CD4-positive, alpha-beta T cell treated with Interleukin-15 for 1 hour (primary cell): ENCODE measurements at places on chromosomes 13 and 19.
A peak's percentile ranks its signal among the peaks of the same experiment; 100 is the strongest.

GRCh38 chr13:99974296-99974938 is 2.9 kb upstream of the ZIC5 start:
- DNase-seq = no peak

GRCh38 chr13:97574926-97575325 is 141.0 kb downstream of the RAP2A start:
- DNase-seq = no peak

DNA sequence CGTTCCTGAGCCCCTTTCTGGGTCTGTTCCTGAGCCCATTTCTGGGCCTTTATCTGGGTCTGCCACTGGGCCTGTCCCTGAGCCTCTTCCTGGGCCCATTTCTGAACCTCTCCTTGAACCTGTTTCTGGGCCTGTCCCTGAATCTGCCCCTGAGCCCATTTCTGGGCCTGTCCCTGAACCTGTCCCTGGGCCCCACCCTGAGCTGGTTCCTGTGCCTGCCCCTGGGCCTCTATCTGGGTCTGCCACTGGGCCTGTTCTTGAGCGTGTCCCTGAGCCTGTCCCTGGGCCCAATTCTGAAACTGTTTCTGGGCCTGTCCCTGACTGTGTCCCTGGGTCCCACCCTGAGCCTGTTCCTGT is 40.4 kb upstream of the GRTP1 start:
- DNase-seq = no peak

DNA sequence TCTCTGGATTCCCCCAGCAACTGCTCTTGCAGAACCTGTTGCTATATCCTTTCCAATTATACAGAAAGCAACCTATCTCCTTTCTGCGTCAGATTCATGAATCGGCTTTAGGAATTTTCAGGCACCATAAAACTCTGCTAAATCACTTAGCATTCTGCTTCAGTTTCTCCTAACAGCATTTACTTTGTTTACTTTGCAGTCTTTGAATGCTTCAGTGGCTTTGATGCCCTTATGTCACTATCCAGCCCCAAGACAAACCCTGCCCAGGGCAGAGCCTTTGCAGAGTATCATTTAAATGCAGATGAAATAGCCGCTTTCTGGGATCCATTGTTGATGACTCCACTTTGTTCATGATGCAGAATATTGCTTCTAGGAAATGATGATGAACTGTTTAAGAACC is 43.1 kb downstream of the SLITRK1 start:
- no peak for DNase-seq

DNA sequence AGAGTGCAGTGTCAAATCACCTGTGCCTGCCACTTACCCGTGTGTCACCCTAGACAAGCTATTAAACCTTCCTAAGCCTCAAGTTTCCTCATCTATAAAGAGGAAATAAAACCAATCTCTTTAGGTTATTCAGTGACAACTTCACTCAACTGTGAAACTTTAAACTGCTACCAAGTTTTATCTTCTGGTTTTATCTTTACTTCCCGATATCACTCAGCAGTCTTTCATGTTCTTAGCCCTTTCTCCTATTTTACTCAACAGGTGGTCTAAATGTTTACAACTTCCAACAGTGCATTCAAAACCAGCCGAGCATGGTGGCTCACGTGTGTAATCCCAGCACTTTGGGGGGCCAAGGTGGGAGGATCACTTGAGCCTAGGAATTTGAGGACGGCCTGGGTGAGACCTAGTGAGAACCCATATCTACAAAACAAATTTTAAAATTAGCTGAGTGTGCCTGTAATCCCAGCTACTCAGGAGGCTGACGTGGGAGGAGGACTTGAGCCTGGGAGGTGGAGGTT is 59.6 kb downstream of the GPALPP1 start:
- DNase-seq = no peak

DNA sequence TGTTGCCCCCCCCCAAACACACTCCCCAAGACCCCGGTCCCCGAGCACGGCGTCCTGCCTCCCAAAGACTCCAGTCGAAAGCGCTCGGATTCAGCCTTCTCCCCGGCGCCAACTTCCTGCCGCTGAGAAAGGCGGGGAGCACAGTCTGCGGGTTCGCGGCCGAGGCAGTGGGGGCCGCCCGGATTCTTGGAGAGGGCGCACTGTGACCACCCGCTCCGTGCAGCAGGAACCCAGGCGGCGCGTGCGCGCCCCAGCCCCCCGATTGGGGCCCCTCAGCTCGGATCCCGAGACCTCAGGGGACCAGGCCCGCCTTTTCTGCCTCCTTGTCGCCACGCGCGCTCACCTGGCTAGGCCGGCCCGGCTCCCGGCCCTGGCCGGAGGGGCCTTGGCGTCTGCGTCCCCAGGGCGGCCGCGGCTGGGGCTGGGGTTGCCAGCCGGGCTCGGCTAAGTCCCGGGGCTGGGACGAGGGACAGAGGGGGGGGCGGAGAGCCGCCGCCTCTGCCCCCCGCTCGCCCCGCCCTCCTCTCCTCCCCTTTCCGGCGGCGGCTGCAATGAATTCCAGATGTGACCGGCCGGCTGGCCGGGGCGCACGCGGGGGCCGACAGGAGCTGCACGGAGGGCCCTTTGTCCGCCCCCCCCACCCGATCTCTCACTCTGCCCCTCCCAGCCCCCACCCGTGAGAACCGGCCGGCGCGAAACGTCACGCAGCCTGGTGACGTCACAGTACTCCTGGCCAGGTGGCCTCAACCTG is at the start of gene S1PR2:
TSS of gene S1PR2 (minus strand) at position 471 of the 751 bp plus-strand sequence. CDS start 6,426 bp downstream, outside the sequence.
- DNase-seq = peak; percentile 86

DNA sequence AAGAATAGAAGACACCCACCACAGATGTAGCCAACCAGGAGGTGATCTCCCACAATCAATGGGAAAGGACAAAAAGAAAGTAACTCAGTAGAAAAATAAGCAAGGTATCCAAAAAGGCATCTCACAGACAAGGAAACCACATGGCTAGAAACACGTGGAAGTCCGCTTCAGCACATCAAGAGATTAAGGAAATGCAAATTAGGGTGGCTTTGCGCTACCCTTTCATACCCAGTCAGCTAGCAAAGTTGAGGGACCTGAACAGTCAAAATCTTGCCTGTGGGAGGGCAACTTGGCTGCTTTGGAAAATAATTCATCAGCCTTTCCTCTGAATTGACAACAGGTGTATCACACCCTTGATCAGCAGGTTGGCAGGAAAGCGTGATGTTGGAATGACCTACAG is 11.6 kb upstream of the UQCR11 start:
- no peak for DNase-seq

GRCh38 chr13:99228737-99229691 is 28.4 kb downstream of the UBAC2 start:
- no peak for DNase-seq

GRCh38 chr19:37304190-37304883 is 66.6 kb upstream of the ZNF527 start:
- no peak for DNase-seq
